ENCODE measurements at places on chromosomes 3 and 15.
A peak's percentile ranks its signal among the peaks of the same experiment; 100 is the strongest.

- DNase-seq: no peak
These were observed 66.6 kb downstream of the LEO1 start for GRCh38 chr15:51904931-51905330.

DNA sequence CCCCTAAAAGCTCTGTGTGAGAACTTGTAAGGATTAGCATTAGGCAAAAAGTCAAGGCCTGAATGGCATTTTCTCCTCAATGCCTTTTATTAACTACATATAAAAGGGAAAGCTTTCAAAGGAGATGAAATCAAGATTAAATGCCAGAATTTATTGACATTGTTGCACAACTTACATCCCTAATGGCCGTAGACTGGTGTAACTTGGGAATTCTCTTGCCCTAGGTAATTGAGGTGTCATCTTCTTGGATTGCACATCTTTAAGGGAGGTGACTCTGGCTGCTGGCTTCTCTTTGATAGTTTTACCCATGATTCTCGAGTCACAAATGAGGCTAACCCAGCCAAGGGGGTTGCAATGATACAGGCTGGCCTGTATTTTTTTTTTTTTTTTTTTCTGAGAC is 249.1 kb downstream of the TBL1XR1 start:
- DNase-seq: no peak

DNA sequence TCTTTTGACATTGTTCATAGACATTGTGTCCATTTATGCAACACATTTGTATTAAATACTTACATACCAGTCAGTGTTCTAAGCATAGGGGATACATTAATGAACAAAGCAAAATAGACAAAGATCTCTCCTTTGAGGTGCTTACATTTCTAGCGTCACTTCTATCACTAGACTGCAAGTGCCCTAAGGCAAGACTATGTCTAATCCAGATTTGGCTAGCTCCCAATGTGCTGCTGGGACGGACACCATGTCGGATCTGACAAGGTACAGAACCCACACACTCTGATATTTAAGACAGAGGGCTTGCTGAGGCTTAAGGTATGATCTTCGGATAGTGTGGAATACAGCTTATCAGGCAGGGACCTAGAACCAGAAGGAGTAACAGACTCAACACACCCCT is 41.4 kb downstream of the MYLK start:
- no peak for DNase-seq

- no peak for DNase-seq
These were observed 31.4 kb downstream of the SLC49A4 start for GRCh38 chr3:122826278-122826677.

GRCh38 chr15:88382482-88382983 is 84.7 kb downstream of the MRPL46 start:
- DNase-seq: no peak

DNA sequence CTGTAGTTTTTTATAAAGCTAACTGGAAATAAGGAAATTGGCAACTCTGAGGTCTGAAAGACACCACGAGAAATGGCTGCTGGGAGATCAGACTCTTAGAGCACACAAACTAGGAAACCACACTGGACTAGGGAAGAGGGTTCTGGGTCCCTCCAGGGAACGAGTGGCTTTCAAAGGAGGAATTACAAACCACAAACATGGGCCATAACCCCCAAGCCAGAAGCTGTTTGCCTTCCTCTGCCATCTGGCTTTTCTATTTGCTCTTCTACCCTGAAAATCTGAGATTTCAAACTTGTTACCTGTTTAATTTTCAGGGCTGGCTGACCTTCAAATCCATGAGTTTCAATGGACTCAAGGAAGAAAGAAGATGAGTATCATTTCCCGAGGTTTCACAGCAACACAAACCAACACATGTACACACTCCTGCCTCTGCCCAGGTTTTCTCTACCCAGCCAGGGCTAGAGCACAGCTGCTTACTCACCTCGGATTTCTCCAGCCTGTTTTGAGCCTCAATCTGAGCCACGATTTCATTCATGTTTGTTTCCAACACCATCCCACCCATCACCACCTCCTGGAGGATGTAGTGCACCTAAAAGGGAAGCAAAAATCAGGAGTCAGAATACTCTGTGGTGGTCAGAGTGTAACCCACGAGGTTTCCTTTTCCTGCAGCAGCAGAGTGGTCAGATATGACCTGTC is 22.6 kb upstream of the ANPEP start:
- DNase-seq: no peak

GRCh38 chr3:16759227-16759903 is 125.4 kb upstream of the PLCL2 start:
- no peak for DNase-seq

- no peak for DNase-seq
These were observed 21.7 kb upstream of the PPP4R2 start for GRCh38 chr3:72974956-72975355.

DNA sequence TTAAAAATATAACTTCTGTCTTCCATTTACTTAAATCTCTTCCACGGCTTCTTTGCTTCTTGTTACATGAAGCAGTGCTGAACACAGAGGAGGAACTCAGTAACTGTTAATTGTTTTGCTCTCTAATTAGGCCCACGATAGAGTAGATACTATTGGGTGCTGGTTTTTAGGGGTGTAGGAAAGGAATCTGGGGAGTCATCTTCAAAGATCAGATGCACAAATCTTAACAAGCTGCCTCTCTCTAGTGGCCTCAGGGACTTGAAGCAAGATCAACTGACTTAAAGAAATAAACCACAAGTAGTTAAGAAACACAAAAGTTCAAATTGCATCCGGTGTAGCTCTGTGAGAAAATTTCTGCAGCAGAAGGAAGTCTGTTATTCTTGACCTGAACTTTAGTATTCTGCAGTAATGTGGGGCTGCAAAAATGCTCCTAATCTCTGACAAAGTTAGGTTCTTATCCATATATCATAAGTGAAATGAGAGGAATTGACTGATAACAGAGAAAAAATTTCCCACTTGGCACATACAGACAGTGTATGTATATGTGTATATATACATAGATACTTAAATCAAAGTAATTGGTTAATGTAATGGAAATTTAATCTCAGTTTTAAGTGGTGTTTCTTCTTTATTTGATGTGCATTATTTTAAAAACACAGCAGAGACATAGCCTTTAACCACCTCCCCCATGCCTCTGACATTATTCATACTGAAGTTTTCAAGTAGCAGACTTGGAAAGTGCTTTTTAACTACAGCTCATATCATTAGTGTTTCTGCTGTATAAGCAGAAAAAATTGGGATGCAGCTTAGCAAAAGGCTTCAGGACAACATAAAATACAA is 51.8 kb downstream of the CHST2 start:
- DNase-seq: peak; percentile 18

GRCh38 chr3:196117809-196118208 is 35.9 kb upstream of the TFRC start:
- DNase-seq: peak; percentile 48

- no peak for DNase-seq
These were observed 89.2 kb downstream of the TAMM41 start for GRCh38 chr3:11757441-11757875.

- DNase-seq: peak; percentile 49
These were observed 397.5 kb upstream of the ATP10A start for GRCh38 chr15:26260517-26261133.

GRCh38 chr3:9915254-9916141 is 1.4 kb upstream of the IL17RC start:
- DNase-seq: peak; percentile 51

- no peak for DNase-seq
These were observed 29.6 kb downstream of the SQOR start for GRCh38 chr15:45664451-45664850.

GRCh38 chr3:49026536-49026935 is 2.7 kb downstream of the IMPDH2 start:
- DNase-seq: no peak

- no peak for DNase-seq
These were observed 248.9 kb downstream of the SLCO3A1 start for GRCh38 chr15:92102395-92102755.
